ENCODE measurements at places on chromosomes 2 and 18. TPM values are rescaled to one million over a fixed set of nuclear protein-coding genes. Genes with fewer than 3 reads are reported as not detected.

C2orf15 gene
- total RNA-seq = 4.9 TPM

RNASEH1 gene
- 21.9 TPM for total RNA-seq

NDUFAF7 gene
- total RNA-seq = 21.7 TPM

MAP2 gene
- total RNA-seq = 0.18 TPM

MERTK gene
- total RNA-seq = 1.1 TPM

NMS gene
- not detected for total RNA-seq

CDH2 gene
- total RNA-seq = 0.05 TPM

PKDCC gene
- total RNA-seq = not detected
